ENCODE measurements at places on chromosomes 5 and 9.

DNA sequence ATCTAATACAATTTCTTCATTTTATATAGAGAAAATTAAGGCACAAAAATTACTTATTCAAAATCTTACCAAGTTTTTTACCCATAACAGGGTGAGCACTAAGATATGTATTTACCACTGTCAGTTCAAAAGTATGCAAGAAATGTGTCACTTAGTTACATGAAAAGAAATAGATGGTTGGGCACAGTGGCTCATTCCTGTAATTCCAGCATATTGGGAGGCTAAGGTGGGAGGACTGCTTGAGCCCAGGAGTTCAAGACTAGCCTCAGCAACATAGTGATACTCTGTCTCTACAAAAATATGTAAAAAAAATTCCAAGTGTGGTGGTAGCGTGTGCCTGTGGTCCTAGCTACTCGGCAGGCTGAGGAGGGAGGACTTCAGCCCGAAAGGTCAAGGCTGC, 19.4 kb downstream of the YIPF5 start:
- DNase-seq = no peak

DNA sequence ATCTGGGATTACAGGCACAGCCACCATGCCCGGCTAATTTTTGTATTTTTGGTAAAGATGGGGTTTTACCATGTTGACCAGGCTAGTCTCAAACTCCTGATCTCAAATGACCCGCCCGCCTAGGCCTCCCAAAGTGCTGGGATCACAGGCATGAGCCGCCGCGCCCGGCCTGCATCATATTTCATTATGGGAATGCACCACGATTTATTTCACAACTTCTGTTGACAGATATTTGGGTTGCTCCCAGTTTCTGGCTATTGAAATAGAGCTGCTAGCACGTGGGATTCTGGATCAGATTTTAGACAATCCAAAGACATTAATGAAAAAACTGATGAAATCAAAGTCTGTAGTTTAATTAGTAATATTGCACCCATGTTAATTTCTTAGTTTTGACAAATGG, 48.4 kb upstream of the FUBP3 start:
- DNase-seq = no peak

- no peak for DNase-seq
Measured at GRCh38 chr5:134258896-134259295, 33.0 kb upstream of the PPP2CA start.

DNA sequence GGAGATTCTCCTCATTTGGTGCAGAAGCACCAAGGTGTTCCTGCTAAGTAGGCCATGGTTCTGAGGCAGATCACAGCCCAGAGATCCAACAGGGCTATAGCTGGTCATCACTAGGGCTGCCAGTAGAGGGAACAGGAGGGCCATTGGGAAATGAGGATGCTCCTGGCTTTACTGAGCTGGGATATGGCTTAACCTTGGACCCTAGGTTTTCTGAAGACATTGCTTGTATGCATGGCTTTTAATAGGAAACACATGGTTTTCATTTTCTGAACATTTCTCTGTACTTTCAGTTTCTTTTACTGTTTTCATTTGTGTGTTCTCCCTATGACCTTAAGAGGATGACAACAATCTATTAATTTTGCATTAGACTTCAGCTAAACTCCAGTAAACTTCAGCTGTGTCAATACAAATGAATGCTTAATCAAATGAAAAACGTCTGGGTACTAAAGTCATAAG, at the start of gene IFNW1:
IFNW1 (minus strand) TSS at position 406 of the 456 bp plus-strand sequence; CDS start at position 144, 262 bp downstream.
- DNase-seq = peak; percentile 3

DNA sequence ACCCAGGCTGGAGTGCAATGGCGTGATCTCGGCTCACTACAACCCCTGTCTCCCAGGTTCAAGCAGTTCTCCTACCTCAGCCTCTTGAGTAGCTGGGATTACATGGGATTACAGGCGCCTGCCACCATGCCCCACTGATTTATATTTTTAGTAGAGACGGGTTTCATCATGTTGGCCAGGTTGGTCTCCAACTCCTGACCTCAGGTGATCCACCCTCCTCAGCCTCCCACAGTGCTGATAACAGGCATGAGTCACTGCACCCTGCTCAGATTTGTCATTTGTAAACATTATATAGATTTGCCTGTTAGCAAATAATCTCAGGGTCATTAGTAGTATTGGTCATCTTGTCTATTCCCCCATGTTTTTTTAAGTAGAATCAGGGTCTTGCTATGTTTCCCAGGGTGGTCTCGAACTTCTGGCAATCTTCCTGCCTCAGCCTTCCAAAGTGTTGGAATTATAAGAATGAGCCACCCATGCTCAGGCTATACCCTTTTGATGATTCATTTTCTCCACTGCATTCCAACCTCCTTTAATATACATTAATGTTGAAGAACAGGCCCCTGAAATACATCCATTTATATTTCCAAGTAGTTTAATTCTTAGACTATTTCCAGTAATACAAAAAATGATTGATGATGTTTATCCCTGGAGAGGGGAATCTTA, 17.3 kb downstream of the CENPH start:
- DNase-seq = no peak

DNA sequence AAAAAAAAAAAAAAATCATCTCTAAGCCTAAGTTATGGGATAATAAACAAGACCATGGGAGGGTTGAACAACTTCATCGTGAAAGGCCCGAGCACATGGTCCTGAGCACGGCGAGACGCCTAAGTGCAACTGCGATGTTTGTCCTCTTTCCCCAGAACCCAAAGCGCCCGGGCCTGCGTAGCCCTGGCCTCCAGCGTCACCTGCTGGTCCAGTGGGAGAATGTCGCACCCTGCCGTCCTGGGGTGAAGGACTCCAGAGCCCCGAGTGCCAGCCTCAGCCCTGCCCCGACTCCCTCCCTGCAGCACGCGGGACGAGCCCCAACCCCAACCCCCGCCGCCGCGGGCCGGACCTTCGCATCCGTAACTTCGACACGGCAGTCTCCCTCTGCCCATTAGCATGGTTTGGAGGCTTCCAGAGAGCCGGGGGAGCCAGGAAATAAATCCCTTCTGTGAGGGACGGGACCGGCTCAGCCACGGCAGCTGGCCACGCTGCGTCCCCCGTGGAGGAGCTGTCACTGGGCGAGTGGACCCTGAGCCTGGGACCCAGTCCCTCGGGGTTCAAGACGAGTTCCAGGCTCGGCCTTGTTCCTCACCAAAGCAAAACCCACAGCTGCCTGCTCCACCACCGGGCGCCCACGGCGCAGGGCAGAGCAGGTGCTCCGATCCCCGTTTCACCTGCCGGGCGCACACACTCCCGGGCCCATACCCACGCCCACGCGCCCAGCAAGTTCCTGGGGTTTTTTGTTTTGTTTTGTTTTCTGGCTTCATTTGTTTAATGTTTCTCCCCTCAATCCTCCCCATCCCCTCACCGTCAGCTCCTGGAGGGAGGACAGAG, 132.5 kb upstream of the HAND1 start:
- DNase-seq = peak; percentile 85

DNA sequence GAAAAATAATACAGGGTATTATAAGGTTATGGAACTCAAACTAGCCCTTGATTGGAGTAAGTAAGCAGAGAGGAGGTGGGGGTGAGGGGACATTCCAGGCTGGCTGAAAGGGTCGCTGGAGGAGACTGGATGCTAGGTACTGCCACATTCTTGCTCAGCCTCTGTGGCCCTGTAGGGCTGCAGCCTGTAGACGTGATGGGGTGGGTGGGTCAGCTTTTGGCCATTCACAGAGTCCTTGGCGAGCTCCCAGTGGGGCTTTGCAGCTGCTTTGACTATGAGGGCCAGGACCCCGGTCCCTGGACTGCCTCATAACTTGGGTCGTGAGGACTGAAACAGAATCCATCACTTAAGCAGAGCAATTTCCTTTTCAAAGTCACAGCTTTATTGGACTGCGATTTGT, 4.2 kb upstream of the GDNF start:
- no peak for DNase-seq
